ENCODE measurements at places on chromosomes 13 and 19. TPM values are rescaled to one million over a fixed set of nuclear protein-coding genes. Genes with fewer than 3 reads are reported as not detected.

The LILRB4 gene
- total RNA-seq = not detected

The EDNRB gene
- not detected for total RNA-seq

The PPP1R13L gene
- 24.1 TPM for total RNA-seq

The DACH1 gene
- total RNA-seq = not detected

The CYP4F12 gene
- 2.3 TPM for total RNA-seq

The LRRC4B gene
- 0.34 TPM for total RNA-seq

The ZBTB32 gene
- total RNA-seq = not detected

The FAAP24 gene
- total RNA-seq = 17.0 TPM

The PLVAP gene
- not detected for total RNA-seq

The CNOT3 gene
- total RNA-seq = 57.2 TPM

The ZNF154 gene
- total RNA-seq = not detected

The KLK2 gene
- not detected for total RNA-seq

The MYBPC2 gene
- total RNA-seq = not detected

The ZFP36 gene
- total RNA-seq = 75.7 TPM

The CEACAM19 gene
- total RNA-seq = 9.1 TPM

The ZNF583 gene
- 2.5 TPM for total RNA-seq

The CASP14 gene
- not detected for total RNA-seq

The CCNA1 gene
- total RNA-seq = 0.31 TPM

The IGFL4 gene
- 0.51 TPM for total RNA-seq

The SYCN gene
- not detected for total RNA-seq

The KCNRG gene
- 0.42 TPM for total RNA-seq

The CBY2 gene
- not detected for total RNA-seq

The PRTN3 gene
- 0.29 TPM for total RNA-seq

Measured in A549 treated with RU486 at 1 μM for 4 hours (cell line).